ENCODE measurements at places on chromosomes 6 and 20.

DNA sequence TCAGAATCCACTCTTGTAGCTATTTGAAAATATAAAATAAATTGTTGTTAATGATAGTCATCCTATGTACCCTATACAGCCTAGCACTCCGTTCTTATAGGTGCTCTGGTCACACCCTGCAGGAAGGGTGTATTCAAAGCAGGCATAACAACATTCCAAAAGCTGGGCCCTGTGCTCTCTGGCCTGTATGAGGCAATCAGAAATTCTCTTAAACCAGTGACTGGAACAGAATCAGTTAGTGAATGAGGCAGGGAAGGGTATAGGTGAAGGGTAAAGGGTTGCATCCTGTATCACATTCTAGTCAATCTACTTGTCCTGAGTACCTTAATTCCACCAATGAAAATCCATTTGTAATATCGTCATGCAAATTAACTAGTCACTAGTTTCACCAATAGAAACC, 154.5 kb upstream of the ZNF217 start:
- DNase-seq = no peak

DNA sequence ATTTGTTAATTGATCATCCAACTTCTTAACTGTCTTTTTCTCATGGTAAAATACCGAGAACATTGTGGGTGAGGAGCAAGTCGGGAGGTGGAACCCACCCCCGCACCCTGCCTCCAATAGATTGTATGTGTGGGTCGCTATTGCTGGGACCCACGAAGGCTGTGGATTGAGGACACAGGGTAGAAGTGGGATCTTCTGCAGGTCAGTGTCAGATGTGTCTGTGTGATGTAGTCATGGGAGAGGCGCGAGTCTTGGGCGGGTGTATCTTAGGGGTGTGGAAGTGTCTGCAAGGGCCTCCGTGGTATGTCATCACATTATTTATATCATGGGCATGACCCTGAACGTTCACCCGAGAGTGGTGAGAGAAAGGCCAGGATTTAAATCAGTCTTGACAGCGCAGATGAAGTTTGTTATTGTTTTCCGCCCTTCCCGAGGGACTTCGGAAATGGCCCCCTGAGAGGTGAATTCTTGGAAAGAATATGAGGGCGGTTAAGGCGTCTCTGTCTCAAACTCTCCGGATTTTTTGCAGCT, 472 bp upstream of the PAQR8 start:
- peak; percentile 58 for DNase-seq

DNA sequence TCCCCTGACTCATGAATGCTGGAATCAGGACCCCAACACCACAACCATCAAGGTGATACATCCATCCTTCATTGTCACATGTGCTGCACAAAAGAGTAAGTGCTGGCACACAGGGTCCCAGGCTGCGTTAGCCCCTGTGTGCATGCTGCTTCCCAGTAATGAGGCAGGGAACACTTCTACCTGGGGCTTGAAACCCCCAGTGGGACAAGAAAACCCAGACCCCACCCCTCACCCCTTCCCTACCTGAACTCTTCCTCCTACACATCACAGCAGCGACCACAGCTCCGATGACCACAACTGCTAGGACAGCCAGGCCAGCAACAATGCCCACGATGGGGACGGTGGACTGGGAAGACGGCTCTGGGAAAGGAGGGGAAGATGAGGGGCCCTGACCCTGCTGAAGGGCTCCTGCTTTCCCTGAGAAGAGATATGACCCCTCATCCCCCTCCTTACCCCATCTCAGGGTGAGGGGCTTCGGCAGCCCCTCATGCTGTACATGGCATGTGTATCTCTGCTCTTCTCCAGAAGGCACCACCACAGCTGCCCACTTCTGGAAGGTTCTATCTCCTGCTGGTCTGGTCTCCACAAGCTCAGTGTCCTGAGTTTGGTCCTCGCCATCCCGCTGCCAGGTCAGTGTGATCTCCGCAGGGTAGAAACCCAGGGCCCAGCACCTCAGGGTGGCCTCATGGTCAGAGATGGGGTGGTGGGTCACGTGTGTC, 2.0 kb downstream of the HLA-B start:
- DNase-seq = no peak

GRCh38 chr20:34091637-34092200, 20.3 kb downstream of the EIF2S2 start:
- no peak for DNase-seq

- no peak for DNase-seq
Measured at GRCh38 chr6:134245706-134246105, 72.2 kb downstream of the SGK1 start.

DNA sequence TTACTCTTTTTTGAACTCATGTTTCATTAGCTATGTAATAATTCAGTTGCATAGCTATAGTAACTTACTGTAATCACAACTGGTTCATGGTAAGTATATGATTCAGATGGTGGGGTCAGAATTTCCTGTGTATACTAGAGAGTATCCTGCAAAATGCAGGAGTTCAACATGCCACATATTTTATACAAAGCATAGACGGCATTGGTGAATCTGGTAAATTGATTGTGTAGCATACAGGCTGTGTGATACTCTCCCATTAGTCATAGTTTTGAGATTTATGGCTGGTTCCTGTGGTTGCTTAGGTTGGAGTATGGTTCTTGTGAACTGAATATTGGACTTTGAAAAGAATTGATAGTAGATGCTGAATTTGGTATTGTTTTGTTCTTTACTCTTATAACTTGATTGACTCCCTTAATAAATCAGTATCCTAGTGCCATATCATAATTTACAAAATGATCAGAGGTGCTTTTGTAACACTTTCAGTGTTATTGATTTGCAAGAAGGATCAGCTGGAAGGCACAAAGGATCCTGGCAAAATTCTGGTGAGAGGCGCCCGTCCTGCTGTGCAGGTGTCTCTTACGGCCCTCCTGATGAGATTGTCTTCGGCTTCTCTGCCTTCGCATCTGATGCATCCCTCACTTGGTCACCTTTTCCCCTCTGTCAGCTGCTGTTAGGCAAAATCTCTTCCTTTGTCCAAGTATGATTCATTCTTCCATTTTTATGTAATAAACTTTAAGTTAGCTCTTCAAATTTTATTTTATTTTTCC, 22.6 kb downstream of the SNX9 start:
- no peak for DNase-seq

DNA sequence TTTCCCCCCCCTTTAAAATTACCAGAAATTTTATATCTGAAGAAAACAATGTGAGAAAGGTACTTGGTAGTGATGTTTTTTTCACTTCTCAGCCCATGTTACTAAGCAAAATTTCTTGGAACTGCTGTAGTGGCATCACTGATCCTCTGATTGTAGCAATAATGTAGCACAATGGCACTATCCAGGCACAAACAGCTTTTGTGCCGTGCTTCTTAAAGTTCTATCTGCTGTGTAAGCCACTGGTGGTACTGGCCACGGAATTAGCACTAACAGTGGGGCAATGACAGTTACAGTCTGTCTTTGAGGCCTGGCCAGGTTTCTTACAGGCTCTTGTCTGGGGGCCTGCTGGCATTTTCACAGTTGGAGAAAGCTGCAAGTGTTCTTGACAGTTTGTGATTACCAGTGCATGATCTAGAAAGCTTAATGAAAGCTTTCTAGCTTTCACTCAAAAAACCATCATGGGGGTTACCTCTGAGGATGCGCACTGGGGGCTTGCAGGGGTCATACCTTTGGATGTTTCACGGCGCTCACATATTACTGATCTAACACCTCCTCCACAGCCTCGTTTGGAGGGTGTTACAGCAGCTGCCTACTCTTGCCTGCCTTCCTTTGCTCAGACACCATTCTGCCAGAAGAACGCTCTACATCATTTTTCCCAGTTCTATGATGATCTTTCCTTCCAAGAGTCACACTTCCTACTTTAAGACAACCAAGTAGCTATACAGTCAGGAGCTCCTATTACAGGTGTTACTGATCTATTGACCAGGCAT, 58.4 kb upstream of the ARMH2 start:
- no peak for DNase-seq

- no peak for DNase-seq
Measured at GRCh38 chr6:166394036-166394892, 11.5 kb upstream of the MPC1 start.

- no peak for DNase-seq
Measured at GRCh38 chr6:95879856-95880255, 135.9 kb upstream of the FUT9 start.

DNA sequence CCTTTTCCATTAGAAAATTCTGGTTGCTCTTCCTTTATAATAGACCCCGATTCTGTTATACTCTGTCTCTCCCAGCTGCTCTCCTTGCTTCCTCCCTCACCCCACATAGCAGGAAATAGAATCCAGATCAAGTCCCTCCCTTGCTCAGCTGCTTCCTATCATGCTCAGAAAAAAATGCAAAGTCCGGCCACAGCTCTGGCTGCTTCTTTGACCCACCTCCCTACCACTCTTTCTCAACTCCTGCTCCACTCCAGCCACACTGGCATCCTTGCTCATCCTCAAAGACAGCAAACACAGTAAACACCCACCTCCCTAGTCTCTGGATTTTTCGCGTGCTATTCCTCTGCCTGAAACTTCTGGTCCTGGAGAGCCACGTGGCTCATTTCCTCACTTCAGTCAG, 9.1 kb upstream of the SLC22A16 start:
- DNase-seq = no peak

DNA sequence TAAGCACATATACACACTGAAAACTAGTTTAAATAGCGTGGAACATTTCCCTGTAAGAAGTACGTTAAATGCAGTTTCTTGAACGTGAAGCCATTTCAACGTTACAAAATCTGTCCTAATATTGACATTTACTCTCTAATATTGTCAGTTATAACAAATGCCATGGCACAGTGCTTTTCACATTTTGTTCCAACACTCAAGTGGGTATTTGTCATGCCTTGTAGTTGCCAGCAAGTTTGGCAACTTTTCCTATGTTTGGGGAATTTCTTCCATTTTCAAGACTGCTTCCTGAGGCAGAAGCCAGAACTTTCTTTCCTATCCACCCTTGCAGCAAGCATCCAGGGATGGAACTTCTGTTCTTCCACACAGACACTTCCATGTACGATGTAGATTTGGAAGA, 63.0 kb downstream of the STX11 start:
- no peak for DNase-seq

GRCh38 chr6:144007478-144008119, 460 bp downstream of the PLAGL1 start:
- no peak for DNase-seq

GRCh38 chr6:33132081-33132524, 56.3 kb downstream of the HLA-DPB1 start:
- DNase-seq = no peak

DNA sequence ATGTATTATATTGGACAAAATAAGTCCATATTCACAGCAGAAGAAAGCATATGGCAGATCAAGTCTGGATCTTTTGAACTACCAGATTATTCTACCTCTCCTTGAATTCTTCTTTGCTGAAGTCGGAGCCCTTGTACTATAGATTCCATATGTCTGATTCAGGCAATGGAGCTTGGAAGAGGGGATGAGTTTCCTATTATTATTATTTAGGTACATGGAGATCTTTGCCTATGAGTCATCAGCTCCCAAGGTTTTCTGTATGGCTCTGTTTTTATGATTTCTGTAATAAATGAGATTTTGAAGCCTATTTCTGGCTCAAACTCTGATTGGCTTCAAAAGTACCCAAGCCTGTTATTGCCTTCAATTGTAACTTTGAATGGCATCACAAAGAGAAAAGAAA, 72.0 kb downstream of the OPRM1 start:
- DNase-seq = no peak

GRCh38 chr6:149384464-149384863, 15.6 kb upstream of the SUMO4 start:
- no peak for DNase-seq
